OCI-LY7 (cell line): ENCODE measurements at places on chromosomes 3 and 15. TPM values are rescaled to one million over a fixed set of nuclear protein-coding genes. Genes with fewer than 3 reads are reported as not detected.

GRCh38 chr3:67289626-67290025, 291.5 kb downstream of the KBTBD8 start:
- DNase-seq, result no peak

The TATDN2 gene
- 57.5 and 63.4 TPM in 2 replicates for total RNA-seq

The BBS4 gene
- total RNA-seq, result 19.7 and 29.3 TPM in 2 replicates

The WDR72 gene
- not detected in 2 replicates for total RNA-seq

The HHATL gene
- total RNA-seq, result not detected in 2 replicates

DNA sequence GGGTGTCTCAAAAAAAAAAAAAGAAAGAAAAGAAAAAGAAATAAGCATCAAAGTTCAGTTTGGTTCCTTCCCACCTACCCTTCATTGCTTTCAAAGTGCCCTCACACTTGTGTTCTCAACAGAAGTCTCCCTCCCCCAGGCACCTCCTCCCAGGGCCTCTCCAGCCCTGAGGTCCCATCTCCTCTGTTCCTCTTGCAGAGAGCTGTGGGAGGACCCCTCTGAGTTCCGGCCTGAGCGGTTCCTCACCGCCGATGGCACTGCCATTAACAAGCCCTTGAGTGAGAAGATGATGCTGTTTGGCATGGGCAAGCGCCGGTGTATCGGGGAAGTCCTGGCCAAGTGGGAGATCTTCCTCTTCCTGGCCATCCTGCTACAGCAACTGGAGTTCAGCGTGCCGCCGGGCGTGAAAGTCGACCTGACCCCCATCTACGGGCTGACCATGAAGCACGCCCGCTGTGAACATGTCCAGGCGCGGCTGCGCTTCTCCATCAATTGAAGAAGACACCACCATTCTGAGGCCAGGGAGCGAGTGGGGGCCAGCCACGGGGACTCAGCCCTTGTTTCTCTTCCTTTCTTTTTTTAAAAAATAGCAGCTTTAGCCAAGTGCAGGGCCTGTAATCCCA, 6.1 kb downstream of the CYP1A2 start:
- DNase-seq, result no peak

- no peak for DNase-seq
Observed at GRCh38 chr3:55423782-55424181, 63.3 kb downstream of the WNT5A start.

DNA sequence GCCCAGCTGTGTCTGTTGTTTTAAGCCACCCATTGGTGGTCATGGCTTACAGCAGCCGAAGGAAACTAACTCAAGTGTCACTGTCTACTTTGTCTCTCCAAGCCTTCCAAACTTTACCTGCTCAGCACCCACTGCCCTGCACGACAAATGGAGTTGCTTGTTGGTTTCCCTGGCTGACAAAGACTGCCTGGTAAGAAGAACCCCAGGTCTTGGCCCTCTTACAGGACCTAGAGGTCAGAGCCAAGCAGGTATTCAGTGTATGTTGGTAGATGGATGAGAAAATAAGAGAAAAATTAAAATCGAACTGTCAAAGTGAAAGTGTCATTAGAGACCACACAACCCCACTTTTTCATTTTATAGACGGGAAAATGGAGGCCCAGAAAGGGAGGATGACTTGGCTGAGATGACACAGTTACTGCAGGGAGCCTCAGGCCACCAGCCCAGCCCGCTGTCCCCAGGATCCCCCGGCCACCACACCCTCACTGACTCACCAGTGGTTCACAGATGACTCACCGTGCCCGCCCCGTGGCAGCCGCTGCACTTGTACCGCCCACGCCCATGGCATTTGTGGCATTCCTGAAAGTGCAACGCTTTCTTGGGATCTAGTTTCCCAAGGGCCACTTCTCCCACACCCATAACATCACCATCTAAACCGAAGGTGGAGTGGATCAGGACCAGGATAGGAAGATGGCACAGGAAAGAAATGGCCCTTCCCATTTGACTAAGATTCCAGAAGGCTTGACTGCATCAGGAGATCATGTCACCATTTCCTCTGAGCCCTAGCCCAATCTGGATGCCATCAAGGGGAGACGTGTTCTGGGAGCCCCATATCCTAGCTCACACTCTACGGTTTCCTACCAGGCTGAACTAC, 15.2 kb downstream of the SSUH2 start:
- no peak for DNase-seq

The TPRG1 gene
- total RNA-seq, result not detected in 2 replicates

DNA sequence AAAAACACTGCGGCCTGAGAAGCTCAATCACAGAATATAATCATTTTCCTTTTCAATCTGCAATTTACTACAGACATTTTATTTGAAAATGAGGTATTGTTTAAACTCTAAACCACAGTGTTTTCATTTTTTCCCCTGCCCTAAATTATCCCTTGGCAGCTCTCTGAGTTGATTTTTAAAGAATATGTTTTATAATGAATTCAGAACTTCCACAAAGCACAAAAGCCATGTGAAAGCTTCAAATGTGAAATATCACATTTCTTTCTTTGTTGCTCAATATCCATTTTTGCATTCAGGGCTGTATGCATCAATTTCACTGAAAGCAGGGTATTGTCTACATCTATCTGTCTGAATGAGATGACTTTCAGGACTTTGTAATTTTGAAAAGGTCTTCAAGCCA, 813.6 kb upstream of the ALCAM start:
- DNase-seq, result no peak

GRCh38 chr3:151866711-151867410, 6.6 kb upstream of the SUCNR1 start:
- DNase-seq, result no peak

GRCh38 chr15:40511093-40511471, 40.3 kb downstream of the CHST14 start:
- DNase-seq, result peak; percentile 9

The RASGRF1 gene
- 4.5 and 7.3 TPM in 2 replicates for total RNA-seq

GRCh38 chr15:85607842-85608241, 186.9 kb downstream of the KLHL25 start:
- DNase-seq, result no peak

The NR2E3 gene
- not detected in 2 replicates for total RNA-seq

DNA sequence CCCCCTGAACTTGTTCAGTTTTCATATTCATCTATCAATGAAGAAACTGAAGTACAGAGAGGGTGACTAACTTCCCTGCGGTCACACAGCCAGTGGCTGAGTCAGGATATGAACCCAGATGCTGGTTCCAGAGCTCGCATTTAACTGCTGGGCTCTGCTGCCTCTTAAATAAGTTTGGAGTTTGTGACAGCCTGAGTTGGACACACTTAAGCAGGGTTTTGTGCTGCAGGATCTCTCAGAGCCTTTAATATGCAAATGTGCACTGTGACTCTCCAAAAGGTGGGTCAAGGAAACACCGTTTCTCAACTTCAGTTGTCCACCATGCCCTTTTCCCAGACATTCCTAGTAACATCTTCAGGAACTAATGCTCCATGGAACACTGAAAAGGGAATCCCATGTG, 45.8 kb downstream of the EBLN2 start:
- no peak for DNase-seq
